ENCODE measurements at places on chromosomes 1 and 21. TPM values are rescaled to one million over a fixed set of nuclear protein-coding genes. Genes with fewer than 3 reads are reported as not detected.

- no peak for DNase-seq
These were observed 642.1 kb upstream of the ADGRL2 start for GRCh38 chr1:81158592-81158991.

Gene LGR6
- 1.6 TPM for total RNA-seq

DNA sequence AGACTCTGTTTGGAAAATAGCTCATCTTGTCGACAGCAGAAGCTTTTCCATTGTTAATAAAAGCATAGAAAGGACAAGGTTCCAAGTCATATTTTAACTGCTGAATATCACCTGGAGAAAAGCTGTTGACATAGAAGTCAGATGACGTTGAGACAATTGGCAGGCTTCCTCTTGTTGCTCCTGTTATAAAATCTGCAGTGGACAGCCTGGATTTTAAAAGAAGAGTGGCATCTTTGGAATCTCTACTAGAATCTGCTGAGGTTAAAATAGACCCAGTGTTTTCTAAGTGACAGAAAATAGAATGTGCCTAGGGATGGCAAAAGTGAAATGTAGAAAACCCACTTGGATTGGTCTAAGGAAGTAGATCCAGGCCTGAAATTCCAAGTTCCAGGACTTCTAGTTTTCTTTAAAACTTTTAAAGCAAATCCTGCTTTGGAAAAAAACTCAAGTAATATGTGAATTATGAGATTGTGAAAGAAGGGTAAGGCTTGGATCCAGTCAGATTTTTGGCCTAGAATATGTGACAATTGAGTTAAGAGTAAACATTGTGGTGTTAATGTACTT lies 53.6 kb upstream of the NEXN start:
- DNase-seq: no peak

DNA sequence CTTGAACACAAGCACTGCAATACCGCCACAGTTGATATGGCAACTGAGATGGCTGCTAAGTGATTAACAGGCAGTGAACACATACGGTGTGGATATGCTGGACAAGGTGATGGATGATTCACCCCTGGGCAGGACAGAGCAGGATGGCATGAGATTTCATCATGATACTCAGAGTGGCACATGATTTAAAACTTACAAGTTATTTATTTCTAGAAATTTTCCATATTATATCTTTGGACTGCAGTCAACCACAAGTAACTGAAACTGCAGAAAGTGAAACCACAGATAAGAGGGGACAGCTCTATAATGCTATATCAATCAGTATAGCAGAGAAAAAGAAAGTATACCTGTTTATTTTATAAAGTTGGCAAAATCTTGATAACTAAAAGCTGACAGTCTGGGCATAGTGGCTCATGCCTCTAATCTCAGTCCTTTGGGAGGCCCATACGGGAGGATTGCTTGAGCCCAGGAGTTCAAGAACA lies 47.9 kb downstream of the PHACTR4 start:
- DNase-seq: no peak

DNA sequence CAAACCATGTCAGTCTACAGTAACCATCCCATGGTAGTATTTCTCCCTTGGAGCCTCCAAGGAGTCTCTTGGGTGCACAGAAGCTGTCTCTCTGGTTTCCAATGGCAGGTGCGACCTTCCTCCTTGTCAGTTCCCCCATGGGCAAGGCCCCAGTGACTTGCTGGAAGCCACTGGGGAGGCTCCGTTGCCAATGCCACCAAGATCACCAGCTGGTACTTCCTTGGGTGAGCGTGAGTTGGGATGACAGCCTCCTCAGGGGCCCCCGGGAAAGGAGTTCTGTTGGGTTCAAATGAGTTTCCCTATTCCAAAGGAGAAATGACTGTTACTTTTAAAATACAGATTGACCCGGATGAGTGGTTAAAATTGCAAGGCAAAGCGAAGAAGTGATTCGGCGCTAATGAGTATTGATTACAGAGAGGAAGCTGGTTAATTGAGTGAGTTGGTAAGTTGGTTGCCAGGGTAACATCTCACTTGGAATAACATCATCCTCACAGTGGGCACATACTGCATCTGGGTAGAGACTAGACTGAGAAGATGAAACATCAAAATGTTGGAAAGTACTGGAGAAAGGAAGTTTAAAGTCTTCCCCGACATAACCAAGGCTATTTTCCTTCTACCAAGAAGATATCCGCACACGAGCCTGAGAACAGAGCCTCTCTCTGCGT lies 53.0 kb upstream of the LAPTM5 start:
- DNase-seq: no peak

DNA sequence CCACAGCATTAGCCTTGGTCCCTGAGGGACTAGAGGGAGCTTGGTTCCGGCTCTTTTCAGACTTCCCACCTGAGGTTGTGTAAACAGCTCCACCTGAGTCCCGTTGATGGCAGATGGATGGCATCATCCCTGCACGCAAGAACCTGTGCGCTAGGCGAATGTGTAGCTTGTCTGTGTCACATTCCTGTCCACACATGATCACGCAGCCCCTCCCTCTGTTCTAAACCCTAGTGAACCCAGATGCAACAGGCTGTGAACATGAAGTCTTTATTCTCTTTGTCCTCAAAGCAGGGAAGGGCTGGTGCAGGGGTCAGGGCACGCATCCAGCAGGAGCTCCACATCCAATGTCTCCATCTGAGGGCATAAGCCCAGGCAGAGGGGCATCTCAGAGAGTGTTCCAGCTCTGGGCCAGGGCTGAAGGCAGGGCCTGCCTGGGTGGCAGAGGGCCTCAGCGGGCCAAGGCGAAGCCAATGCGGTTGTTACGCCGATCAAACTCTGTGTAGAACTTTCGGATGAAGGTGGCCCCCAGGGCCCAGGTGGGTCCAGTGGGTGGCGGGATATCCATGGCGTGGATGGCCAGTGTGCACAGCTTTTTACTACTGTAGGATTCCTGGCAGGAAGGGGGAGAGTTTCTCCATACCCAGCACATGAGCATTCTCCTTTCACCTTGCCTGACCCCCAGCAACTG lies 2.9 kb upstream of the ETNK2 start:
- no peak for DNase-seq

Data from Peyer's patch (tissue), 4 donors.